Choroid plexus epithelial cell (primary cell): ENCODE measurements at places on chromosomes 16 and 17.

- no peak for DNase-seq
Measured at GRCh38 chr16:2243781-2244180, 7.5 kb downstream of the DNASE1L2 start.

DNA sequence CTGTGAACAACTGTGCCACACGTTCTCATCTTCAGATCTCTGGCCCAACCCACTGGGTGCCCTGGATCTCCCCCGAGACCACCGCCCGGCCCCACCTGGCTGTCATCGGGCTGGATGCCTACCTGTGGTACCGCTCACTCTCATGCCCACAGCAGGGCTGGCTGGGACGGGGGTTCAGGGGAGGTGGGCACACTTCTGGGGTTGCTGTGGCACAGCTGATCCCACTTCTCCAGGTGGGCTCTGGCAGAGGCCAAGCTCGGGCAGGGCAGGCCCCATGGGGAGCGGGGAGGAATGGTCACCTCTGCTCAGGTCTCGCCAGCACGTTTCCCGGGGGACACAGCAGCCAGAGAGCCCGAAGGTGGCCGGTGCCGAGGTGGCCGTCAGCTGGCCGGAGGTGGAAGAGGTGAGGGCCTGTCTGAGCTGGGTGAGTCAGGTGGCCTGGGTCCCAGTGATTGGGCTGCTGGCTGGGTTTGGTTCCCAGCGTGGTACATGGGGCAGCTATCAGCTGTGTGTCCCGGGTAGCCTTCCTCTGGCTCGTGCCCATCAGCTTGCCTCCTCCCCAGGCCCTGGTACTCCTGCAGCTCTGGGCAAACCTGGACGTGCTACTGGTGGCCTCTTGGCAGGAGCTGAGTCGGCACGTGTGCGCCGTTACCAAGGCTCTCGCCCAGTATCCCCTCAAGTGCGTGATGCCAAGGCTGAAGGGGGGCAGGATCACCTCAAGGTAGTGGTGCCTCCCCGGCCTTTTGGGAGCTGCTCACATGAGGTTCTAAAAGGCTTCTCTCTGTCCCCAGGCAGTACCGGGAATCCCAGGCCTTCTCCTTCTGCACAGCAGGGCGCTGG, 2.3 kb upstream of the MRPS34 start:
- no peak for DNase-seq

- no peak for DNase-seq
Measured at GRCh38 chr16:71216714-71217113, 13.8 kb downstream of the HYDIN start.

- DNase-seq, result no peak
Measured at GRCh38 chr17:4897198-4897687, 2.1 kb upstream of the C17orf107 start.

- peak; percentile 22 for DNase-seq
Measured at GRCh38 chr17:29256735-29257466, 10.2 kb downstream of the CRYBA1 start.

DNA sequence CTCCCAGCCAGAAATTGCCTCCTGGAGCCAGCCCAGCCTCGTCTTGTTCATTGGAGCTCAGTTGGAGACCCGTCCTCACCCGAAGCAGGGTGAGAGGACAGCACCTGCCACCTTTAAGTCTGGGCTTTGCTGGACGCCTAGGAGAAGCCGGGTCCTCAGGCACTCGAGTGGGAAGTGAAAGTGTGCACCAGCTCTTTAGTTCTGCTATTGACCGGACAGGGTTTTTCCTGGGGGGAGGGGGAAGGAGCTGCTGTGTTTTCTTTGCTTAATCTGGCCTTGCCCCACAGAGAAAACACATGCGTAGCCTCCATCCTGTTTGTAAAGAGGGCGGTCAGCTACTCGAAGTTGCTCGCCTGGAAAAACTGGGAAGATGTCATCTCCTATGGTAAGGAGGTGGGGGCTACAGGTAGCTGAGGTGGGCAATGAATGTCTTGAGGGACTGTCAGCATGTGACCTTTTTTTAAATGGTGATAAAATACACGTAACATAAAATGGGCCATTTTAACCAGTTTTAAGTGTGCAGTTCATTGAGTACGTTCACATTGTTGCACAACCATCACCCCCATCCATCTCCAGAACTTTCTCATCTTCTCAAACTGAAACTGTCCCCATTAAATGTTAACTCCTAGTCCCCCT, 34.4 kb downstream of the CMIP start:
- DNase-seq, result peak; percentile 47

DNA sequence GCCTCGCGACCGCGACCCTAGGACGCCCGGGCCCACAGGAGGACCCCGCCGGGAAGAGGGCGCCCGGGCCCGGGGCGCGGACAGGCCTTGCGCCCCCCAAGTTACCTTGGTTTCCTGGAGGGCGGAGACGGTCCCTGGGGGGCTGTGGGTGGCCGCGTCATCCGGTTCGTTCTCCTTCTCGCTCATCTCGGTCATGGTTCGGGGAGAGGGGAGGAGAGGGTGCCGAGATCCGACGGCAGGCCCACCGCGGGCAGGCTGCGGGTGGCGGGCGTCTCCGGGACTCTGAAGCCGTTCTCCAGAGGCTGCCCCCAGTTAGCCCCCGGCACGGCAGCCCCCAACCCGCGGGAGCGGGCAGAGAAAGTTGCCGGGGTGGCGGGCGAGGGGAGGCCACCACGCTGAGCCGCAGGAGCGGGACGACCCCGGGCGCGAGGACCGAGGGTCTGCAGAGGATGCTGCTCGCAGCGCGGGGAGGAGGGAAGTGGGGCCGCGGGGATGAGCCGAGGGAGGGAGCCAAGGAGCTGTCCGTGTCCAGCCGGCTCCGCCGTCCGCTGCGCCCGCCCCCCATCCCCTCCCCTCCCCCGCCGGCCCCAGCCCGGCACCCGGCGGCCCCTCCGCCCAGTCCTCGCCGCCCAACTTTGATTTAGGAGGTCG, at the start of gene STAC2:
Gene STAC2, minus strand, starts transcription at position 638 of the 651 bp plus-strand sequence. Its CDS starts 443 bp downstream, at position 195.
- no peak for DNase-seq

GRCh38 chr17:37576281-37576680, 32.9 kb downstream of the SYNRG start:
- peak; percentile 5 for DNase-seq

DNA sequence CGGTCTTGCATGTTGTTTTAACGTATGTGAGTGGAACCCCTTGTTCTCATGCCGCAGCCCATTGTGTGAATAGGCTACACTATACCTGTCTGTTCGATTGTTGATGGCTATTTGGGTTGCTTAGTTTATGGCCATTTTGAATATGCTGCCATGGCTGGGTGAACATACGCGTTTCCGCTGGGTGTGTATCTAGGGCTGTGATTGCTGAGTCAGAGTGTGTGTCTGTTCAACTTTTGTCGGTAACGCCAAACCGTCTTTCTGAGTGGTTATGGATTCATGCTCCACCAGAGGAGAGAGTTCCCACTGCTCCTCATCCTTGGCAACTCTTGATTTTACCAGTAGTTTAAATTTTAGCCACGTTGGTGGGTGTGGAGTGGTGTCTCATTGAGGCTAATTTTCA, 77.0 kb downstream of the METRNL start:
- no peak for DNase-seq

DNA sequence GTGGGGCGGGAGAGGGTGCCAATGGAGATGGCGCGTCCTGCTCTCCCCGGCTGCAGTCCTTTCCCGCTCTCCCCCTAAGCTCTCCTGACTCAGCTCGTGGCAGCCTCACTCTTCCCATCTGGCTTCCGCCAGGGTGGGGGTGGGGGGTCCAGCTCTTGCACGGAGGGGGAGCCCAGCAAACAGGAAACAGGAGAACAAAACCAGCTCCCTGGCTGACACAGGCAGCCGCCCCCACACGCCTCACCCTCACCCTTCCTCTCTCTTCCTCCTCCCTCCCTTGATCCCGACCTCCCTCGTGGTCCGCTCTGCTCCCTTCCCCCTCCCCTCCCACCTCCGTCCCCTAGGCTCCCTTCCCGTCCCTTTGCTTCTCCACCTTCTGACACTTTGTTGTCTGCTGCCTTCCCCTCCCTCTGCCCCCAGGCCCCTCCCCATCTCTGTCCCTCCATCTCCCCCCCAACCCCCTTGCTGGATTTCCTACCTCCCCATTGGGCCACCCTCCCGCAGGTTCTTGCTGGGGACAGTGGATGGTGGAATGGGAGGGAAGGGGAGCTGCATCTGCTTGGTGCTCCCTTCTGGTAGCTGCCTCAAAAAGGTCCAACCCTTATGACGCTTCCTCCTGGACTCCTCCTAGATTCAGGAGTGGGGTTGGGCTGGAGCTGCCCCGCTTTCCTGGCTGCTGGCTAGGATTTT, 23.7 kb downstream of the ARHGAP23 start:
- DNase-seq, result peak; percentile 82

DNA sequence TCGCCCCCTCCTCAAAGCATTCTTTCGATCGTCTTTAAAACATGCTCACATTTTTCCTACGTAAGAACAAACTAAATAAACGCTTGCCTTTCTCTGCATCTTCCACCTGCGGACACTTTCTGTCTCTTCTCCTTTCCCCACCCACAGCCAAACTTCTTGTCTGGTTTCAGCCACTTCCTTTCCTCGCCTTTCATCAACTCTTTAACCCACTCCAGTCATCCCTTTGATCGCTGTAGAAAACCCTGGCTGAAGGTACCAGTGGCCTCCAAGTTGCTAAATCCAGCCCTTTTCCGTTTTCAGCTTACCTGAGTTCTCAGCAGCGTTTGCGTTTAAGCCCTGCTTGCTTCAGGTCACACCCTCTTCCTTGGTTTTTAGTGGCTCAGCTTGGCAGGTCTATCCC, 483 bp downstream of the RPA1 start:
- peak; percentile 10 for DNase-seq

GRCh38 chr17:82843904-82844680, 4.3 kb upstream of the ZNF750 start:
- no peak for DNase-seq

DNA sequence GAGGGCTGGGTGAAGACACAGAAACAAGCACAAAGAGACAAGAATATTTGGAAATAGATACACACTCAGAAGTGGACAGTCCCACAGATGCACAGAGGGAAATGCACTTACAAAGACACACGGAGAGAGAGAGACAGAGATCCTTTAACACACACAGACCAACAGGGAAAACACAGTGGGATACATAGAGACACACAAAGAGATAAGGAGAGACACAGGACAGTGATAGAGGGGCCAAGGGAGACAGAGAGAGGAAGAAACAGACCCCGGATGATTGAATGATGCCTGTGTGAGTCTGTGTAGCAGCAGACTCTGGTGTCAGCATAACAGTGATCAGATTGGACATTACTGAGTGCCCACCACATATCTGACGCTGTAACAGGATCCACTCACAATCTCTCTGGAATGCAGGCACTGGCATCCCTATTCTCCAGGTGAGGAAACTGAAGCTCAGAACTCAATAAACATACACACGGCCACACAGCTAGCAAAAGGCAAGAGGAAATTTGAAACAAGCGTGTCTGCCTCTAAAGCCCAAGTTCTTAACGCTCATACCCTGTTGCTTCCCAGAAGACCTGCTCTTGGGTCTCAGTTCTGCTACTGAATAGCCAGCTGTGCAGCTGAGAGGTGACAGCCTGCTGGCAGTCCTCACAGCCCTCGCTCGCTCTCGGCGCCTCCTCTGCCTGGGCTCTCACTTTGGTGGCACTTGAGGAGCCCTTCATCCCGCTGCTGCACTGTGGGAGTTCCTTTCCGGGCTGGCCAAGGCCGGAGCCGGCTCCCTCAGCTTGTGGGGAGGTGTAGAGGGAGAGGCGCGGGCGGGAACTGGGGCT, 186.3 kb upstream of the NLRP1 start:
- DNase-seq, result no peak

- DNase-seq, result no peak
Measured at GRCh38 chr16:23848958-23849357, 13.2 kb downstream of the PRKCB start.

- DNase-seq, result peak; percentile 60
Measured at GRCh38 chr17:75146592-75146991, 7.7 kb downstream of the JPT1 start.

GRCh38 chr16:24540602-24541210, 1.3 kb downstream of the RBBP6 start:
- peak; percentile 36 for DNase-seq

- DNase-seq, result no peak
Measured at GRCh38 chr16:84443166-84443802, 61.2 kb downstream of the MEAK7 start.

- no peak for DNase-seq
Measured at GRCh38 chr16:9109255-9109654, 17.8 kb downstream of the HAPSTR1 start.

DNA sequence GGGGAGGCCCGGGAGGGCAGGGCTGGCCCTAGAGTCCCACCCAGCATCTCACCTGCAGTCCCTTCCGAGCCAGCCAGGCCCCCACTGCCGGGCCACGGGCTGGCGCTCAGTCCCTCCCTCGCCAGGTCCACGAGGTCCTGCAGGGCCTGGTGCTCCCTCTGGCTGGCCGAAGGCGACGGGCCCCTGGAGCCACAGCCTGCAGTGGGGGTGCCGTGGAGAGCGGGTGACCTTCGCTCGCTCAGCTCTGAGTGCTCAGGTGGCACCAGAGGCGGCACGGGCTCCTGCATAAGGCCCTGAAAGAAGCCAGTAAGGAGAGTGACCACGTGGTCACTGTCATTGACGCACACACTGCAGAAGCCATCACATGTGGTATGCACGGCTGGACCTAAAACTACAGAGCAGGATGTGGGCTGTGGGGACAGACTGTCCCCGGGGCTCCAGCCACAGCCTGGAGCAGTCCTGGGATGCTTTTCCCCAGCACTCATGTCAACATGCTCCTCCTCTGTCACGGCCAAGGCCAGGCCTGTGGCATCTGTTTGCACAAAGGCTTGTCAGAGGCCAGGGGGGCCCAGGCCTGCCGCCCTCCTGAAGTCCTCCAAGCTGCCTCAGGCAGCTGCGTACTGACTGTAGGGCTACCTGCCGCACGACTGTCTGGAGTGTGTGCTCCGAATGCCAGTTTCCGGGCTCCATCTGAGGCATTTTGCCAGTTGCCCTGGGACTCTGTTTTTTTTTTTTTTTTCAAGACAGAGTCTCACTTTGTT, 15.1 kb downstream of the SLX4 start:
- no peak for DNase-seq
